ENCODE measurements at places on chromosomes 2 and 18.

DNA sequence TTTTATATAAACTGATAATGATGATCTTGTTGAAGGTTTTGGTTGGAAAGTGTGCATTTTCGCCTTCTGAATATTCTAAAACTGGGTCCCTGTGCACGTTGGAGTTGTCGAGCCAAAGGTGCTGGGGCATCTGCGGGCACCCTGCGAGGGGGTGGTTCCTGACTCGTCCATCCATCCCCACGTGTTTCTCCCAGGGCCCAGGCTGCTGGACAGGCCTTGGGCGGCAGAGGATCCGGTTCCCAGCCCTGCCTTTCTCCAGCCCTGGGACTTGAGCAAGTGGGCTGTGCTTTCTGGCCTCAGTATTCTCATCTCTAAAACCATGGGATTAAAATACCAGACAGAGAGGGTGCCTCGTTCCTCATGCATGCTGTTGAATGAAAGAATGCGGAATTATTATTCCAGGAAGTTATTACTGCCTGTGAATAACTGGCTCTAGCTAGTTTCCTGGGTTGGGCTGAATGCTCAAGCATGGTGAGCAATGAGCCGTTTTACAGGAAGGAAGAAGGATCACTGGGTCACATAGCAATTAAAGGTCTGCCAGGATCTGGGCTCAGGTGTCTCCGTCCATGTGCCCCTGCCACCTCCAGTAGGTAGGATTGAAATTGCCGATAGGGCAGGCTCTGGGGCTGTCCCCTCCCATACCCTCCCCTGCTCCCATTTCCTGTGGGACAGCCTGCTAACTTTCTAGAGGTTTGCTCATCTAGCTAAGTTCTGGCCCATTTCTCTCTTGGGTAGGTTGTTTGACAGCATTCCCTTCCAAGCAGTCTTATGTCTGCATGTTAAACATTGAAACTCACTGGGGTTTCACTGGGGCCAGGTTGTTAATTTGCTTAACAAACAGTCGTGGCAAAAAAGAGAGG, 77.2 kb upstream of the HS6ST1 start:
- no peak for DNase-seq

- no peak for DNase-seq
Measured at GRCh38 chr18:59752666-59753065, 55.4 kb upstream of the CCBE1 start.

- DNase-seq = no peak
Measured at GRCh38 chr18:49994410-49994809, 181.1 kb upstream of the ACAA2 start.

GRCh38 chr2:229431327-229431954, 160.4 kb upstream of the PID1 start:
- no peak for DNase-seq

DNA sequence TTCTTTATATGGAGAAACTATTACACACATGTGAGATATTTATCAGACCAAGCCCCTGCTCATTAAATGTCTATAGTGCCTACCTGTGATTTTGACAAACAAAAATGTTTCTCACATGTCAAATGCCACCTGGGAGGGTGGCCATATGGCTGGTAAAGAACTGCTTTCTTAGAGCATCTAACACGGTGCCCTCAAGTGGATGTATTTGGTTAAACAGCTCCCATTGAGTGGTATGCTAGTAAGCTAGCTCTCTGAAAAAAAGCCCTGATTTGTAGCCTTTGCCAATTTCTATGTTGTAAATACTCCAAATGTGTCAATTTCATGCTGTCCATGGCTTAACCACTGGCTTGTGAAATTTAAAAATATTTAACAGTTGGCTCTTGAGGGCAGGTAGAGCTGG, 94.6 kb downstream of the PMAIP1 start:
- DNase-seq = no peak

GRCh38 chr2:199848389-199849130, 2.4 kb downstream of the FTCDNL1 start:
- DNase-seq = no peak

GRCh38 chr2:186697536-186697935, 3.7 kb downstream of the FAM171B start:
- DNase-seq = no peak

GRCh38 chr2:239250216-239251081, 150.4 kb downstream of the HDAC4 start:
- DNase-seq = no peak

DNA sequence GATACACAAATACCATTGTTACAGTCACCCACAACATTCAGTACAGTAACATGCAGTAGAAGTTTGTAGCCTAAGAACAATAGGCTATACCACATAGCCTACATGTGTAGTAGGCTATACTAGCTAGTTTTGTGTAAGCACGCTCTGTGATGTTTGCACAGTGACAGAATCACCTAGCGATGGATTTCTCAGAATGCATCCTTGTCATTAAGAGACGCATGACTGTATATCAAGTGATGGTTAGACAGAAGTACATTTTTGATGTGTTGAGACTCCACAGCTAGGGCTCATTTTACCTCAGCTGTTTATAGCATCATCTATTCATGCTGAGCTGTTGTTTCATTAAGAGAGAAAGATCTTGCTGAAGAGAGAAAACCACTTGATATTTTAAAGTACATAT, 19.4 kb downstream of the PLEKHA3 start:
- no peak for DNase-seq

DNA sequence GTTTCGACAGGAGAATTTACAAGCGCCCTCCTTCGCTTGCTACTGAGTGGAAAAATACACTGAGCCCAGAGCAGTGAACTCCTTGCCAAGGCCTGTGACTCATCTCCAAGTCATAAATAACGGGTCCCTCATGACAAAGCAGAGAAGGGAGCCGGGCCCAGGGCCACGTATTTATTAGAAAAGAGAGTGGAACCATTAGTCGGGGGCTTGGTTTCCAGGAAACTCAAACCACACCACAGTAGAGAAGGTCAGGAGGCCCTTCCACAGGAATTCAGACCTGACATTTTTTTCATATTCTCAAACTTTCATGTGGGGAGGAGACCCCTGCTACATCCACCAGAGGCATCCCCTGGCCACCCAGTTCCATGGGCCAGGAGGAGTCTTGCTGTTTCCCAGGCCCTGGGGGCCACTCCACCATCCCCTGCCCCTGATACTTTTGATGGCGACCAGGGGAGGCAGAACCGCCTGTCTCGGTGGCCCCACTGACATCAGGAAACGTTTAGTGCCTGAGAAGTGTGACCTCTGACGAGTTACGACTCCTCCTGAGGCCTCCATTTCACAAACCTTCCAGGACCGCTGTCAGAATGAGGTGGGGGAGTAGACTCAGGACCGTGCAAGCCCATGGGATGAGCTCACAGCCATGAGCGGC, 289.7 kb downstream of the DYSF start:
- no peak for DNase-seq

DNA sequence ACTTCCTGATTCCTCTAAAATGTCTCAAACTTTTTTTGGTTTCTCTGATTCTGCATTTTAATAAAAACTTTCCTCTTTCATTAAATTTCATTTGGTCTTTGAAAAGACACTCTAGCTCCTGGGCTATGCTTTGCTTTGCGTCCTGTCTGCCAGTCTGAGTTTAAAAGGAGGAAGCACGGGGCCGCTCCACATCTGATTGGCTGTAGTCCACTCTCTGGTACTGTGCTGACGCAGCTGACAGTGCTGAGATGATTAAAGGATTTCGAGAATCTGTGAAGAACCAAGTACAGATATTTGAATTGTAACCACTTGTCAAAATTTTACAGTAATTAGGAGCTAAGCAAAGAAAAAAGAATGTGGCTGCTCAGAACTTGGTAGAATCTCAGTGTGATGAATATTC, 199.6 kb upstream of the HNMT start:
- DNase-seq = no peak

- DNase-seq = no peak
Measured at GRCh38 chr18:23757437-23757733, 68.1 kb downstream of the LAMA3 start.

DNA sequence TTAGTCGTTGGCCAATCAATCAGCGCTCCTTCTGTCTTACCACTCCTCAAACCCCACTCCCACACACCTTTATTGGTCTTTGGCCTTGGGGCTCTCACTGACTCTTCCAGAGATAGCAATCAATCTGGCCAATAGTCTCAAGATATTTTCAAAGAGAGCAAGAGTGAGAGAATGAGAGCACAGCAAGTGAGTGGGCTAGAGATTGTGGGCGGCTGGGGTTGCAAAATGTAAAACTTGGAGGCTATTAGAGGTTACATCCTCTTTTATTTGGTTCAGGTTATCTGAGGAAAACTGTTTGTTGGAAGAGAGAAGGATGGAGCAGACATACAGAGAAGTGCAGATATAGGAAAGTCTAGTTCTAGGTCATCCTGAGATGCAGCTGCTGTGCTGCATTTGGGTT, 32.8 kb downstream of the TACR1 start:
- no peak for DNase-seq

DNA sequence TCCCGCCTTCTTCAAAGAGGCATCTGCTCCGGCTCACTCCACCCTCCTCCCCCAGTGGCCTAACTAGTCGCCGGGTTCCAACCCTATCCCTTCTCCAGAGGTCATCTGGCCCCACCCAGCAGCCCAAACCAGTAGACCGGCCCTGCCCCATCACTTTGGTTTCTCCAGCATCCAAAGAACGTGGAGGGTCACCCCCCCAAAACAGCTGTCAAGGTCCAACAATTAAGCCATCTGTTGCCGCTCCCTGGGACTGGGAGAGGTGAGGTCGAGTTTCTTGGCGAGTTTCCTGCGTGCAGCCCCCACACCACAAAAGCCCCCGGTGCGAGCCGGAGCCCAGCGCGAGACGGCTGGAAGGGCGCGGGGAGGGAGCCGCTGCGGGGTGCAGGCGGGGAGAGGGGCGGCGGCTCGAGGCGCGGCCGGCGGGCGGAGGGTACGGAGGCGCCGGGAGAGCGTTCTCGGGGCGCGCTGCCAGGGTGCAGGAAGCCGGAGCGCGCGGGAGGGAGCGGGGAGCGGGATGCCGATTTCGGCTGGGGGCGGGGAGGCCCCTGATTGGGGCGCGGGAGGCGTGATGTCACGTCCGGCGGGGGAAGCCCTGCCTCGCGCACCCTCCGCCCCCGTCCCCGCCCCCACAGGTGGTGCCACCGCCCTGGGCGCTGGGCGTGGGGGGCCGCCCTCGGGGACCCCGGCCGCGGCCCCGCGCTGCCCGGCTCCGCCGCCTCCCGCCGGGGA, 571 bp upstream of the GPC1 start:
- peak; percentile 95 for DNase-seq

GRCh38 chr2:232349546-232349945, 29.0 kb upstream of the ALPP start:
- no peak for DNase-seq

DNA sequence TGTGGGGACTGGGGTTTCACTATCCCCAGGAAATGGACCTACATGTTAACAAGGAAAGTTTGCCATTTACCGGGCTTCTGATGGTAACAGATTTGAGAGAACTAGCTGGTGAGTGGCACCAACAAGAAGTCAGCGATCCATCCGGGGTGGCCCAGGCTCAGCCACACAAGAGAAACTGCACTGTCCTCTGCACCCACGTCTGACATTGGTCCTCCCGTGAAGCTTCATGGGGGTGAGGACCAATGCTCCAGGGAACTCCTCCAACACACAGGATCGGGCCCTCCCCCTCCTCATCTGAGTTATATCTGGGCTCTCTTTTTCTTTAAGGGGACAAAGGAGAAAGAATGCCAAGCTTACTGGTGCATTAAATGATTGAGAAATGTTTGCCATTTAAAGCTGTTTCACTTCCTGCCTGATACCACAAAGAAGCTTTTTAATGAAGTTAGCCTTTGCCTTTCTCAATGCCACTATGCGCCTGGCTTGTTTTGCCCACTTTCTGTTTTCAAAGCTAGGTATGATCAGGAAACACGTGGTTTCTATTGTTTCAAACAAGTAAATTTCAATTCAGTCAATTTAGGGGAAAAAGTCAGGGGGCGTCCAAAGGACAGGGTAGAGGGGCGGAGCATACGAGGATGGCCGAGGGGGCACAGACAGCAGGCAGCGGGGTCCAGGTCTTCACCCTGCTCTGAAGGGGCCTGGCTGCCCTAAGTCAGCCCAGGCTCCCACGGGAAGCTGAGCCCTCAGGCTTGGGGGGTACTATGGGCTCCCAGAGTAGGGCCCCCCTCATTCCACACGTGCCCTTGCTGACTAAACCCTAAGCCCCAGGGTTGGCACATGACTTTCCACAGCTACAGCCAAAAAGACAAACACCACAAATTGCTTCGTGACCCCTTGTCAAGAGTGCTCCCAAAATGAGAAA, 204.0 kb upstream of the ID2 start:
- DNase-seq = no peak

GRCh38 chr2:9867881-9868280, 24.6 kb downstream of the TAF1B start:
- DNase-seq = no peak

- peak; percentile 3 for DNase-seq
Measured at GRCh38 chr2:150125708-150126107, 361.8 kb downstream of the RND3 start.

- DNase-seq = no peak
Measured at GRCh38 chr18:10402871-10403559, 51.4 kb upstream of the APCDD1 start.

- no peak for DNase-seq
Measured at GRCh38 chr2:239316562-239317465, 84.0 kb downstream of the HDAC4 start.

DNA sequence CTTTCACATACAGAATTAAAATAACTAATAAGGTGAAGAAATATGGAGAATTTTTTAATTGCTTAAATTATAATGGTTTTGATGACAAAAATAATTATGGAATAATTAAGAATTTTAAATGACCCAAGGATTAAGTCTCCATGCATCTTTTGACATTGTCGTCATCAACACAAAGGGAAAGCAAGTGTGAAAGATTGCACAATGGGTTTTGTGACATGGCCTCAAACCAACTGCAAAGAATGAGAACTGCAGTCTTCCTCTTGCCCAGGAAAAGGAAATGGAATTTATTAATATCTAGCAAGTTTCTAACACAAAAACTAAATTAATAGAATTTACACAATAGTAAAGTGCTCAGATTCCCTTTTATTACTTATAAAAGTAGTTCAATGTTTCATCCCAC, 329.1 kb upstream of the PKDCC start:
- no peak for DNase-seq

GRCh38 chr2:43637030-43637803, at the start of gene PLEKHH2:
PLEKHH2 (plus strand) TSS chr2:43637260; CDS start chr2:43644674, 7,414 bp downstream.
- peak; percentile 96 for DNase-seq

GRCh38 chr2:26615860-26616705, 25.1 kb downstream of the CIB4 start:
- no peak for DNase-seq

GRCh38 chr2:23399674-23400261, 14.8 kb downstream of the KLHL29 start:
- DNase-seq = peak; percentile 52

- DNase-seq = peak; percentile 22
Measured at GRCh38 chr2:63054841-63055225, 4.2 kb downstream of the OTX1 start.

- DNase-seq = no peak
Measured at GRCh38 chr2:221189431-221190067, 382.6 kb downstream of the EPHA4 start.

- no peak for DNase-seq
Measured at GRCh38 chr2:181859123-181859522, 32.4 kb upstream of the ITPRID2 start.

GRCh38 chr2:148926981-148927401, 52.0 kb downstream of the KIF5C start:
- peak; percentile 44 for DNase-seq

GRCh38 chr2:151730262-151730975, 3.9 kb downstream of the NEB start:
- DNase-seq = peak; percentile 24

GRCh38 chr2:177759443-177759842, 313.1 kb downstream of the PDE11A start:
- no peak for DNase-seq

All from GM20000 (cell line).